ENCODE measurements at places on chromosomes 11 and 22.
A peak's percentile ranks its signal among the peaks of the same experiment; 100 is the strongest.

GRCh38 chr22:27581688-27582087 is 219.9 kb downstream of the MN1 start:
- H3K36me3 ChIP-seq, result no peaks in the 10 kb centered on the region
- H3K4me1 ChIP-seq, result peaks cover 28% of the 10 kb centered on the region
- DNase-seq, result peak; percentile 91
- peak overlapping the region; percentile 67 for H3K27ac ChIP-seq
- peaks cover 27% of the 10 kb centered on the region for H3K27me3 ChIP-seq

GRCh38 chr11:101618709-101619108 is 34.9 kb upstream of the TRPC6 start:
- no peaks in the 10 kb centered on the region for H3K27me3 ChIP-seq
- H3K27ac ChIP-seq, result no peak overlapping the region
- H3K4me3 ChIP-seq, result no peak overlapping the region
- H3K36me3 ChIP-seq, result no peaks in the 10 kb centered on the region
- H3K4me1 ChIP-seq, result no peaks in the 10 kb centered on the region

DNA sequence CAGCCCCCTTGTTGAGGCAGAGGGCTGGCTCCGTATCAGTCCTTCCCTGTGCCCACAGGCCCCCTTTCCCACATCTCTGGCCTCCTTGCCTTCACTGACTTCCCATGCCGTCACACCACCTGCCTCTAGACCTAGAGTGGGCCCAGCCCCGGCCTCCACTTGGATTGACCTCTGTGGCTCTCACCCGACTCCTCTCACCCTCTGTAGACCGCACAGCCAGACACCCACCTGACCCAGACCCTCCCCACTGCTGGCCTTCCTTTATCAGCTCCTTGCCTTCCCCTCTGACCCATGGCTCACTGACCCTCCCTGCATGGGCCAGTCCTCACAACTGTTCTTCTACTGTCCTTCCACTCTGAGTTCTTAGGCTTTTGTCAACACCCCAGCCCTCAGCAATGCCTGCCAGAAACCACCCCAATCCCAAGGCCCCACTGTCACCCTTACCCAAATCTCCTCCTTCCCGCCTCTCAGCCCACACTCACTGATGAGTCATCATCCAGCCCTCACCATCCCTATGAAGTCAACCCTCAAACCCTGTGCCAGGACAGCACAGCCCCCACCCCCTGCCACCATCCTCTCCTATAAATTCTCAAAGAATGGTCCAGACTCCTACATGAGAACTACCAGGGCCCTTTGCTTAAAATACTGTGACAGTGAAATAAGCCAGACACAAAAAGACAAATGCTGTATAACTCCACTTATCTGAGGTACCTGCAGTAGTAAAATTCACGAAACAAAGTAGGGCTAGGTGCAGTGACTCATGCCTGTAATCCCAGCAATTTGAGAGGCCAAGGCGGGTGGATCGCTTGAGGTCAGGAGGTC is 53.4 kb downstream of the SCGB1A1 start:
- no peak for DNase-seq
- H3K4me3 ChIP-seq, result no peak overlapping the region
- H3K4me1 ChIP-seq, result no peaks in the 10 kb centered on the region

- no peak for DNase-seq
- H3K27ac ChIP-seq, result no peak overlapping the region
Measured at GRCh38 chr11:105767931-105768330, 158.1 kb downstream of the GRIA4 start.

DNA sequence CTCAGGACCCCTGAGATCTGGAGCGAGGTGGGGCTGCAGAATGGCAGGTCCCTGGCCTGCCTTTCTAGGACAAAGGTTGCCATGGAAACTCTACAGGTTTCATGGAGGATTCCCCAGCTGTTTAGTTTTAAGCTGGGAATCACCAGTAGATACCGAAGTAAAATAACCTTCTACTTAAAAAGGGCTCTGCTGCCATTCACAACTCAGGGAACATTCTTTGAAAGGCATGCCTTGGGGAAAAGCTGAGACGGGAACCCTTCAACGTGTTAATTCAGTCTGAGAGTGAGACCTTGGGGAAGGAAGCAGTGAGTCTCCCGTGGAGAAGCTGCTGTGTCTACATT is 493.3 kb downstream of the BRD1 start:
- H3K27me3 ChIP-seq, result peaks cover 65% of the 10 kb centered on the region
- DNase-seq, result no peak
- H3K4me3 ChIP-seq, result no peak overlapping the region
- H3K4me1 ChIP-seq, result no peaks in the 10 kb centered on the region
- H3K36me3 ChIP-seq, result no peaks in the 10 kb centered on the region
- no peak overlapping the region for H3K27ac ChIP-seq

- H3K27me3 ChIP-seq, result no peaks in the 10 kb centered on the region
- DNase-seq, result no peak
Measured at GRCh38 chr11:80562523-80563125, 1121.8 kb upstream of the TENM4 start.

GRCh38 chr22:37362621-37363020 is 64.7 kb downstream of the ELFN2 start:
- no peak overlapping the region for H3K27ac ChIP-seq
- DNase-seq, result no peak
- H3K36me3 ChIP-seq, result no peaks in the 10 kb centered on the region
- H3K4me3 ChIP-seq, result no peak overlapping the region
- H3K27me3 ChIP-seq, result peaks cover 41% of the 10 kb centered on the region

- peaks cover 78% of the 10 kb centered on the region for H3K4me1 ChIP-seq
- no peaks in the 10 kb centered on the region for H3K27me3 ChIP-seq
- H3K27ac ChIP-seq, result peak overlapping the region; percentile 90
- DNase-seq, result no peak
- no peak overlapping the region for H3K4me3 ChIP-seq
Measured at GRCh38 chr11:86938203-86938899, 16.8 kb downstream of the FZD4 start.

- no peak overlapping the region for H3K27ac ChIP-seq
- peaks cover 29% of the 10 kb centered on the region for H3K27me3 ChIP-seq
- H3K4me3 ChIP-seq, result no peak overlapping the region
Measured at GRCh38 chr11:130217133-130218031, 57.8 kb downstream of the ST14 start.

DNA sequence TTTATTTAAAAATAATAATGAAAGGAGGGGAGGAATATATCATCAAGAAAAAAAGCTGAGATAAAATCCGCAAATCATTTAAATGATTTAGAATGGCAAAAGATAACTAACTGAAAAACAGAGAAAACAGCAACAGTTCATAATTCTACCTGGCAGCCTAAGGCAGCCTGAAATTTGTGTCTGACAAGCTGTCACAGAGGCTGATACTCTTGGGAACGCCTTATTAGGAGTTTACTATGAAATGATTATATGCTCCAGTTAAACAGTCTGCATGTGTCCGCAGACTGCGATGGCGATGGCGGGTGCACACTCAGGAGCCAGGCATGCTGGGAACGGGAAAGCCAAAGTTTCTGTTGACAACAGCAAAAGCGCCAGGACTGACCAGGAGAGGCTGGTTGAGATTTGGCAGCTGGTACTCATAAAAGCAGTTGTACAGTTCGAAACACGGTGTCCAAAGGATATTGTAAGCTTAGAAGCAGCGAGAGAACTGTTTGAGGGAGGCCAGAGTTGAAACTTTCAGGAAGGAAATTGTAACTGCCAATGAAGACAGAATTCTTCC is 172.9 kb upstream of the MPPED2 start:
- H3K36me3 ChIP-seq, result no peaks in the 10 kb centered on the region
- H3K27ac ChIP-seq, result peak overlapping the region; percentile 21
- H3K4me1 ChIP-seq, result peaks cover 10% of the 10 kb centered on the region

- peaks cover 85% of the 10 kb centered on the region for H3K4me1 ChIP-seq
- H3K36me3 ChIP-seq, result peaks cover 8% of the 10 kb centered on the region
- peak overlapping the region; percentile 98 for H3K27ac ChIP-seq
- H3K4me3 ChIP-seq, result peak overlapping the region; percentile 84
Measured at GRCh38 chr11:114400915-114401223, 403 bp downstream of the RBM7 start.

- H3K36me3 ChIP-seq, result peaks cover 2% of the 10 kb centered on the region
- no peaks in the 10 kb centered on the region for H3K27me3 ChIP-seq
- DNase-seq, result peak; percentile 59
- H3K4me3 ChIP-seq, result no peak overlapping the region
Measured at GRCh38 chr22:46829941-46830715, 67.7 kb downstream of the TBC1D22A start.

- H3K27ac ChIP-seq, result no peak overlapping the region
- no peak for DNase-seq
- H3K36me3 ChIP-seq, result no peaks in the 10 kb centered on the region
- H3K4me3 ChIP-seq, result no peak overlapping the region
Measured at GRCh38 chr11:84558085-84558905, 1068.8 kb downstream of the DLG2 start.

DNA sequence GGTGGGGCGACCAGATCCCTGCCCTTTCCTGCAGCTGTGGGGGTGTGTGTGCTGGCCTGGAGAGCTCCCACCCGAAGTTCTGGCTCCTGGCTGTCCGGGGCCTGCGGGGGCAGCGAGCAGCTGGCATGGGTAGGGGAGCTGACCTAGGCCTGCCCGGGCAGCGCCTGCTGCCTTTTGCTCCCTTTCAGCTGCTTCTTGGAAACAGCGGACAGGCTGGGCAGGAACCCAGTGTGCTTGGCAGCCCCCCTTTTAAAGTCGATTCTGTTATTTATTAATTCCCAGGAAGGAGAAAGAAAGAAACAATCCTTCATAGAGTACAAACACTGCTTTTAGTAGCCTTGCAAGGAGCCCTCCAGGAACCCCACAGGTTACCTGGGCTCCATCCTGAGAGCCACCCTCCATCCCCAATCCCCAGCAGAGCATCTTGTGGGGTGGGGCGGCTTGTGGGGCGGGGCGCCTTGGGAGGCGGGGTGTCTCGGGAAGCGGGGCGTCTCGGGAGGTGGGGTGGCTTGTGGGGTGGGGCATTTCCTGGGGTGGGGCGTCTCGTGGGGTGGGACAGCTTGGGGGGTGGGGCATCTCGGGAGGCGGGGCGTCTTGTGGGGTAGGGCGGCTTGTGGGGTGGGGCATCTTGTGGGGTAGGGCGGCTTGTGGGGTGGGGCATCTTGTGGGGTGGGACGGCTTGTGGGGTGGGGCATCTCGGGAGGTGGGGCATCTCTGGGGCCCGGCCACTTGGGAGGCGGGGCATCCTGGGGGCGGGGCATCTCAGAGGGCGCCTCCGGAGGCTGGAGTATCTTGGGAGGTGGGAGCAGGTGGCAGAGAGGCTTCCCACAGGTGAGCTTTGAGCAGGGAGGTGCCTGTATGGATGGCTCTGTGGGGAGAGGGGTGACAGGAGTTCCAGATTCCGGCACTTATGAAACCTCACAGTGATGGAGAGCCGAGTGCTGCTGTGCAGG is 7.0 kb downstream of the CD81 start:
- no peak for DNase-seq
- H3K4me1 ChIP-seq, result peaks cover 99% of the 10 kb centered on the region
- peak overlapping the region; percentile 99 for H3K27ac ChIP-seq
- H3K4me3 ChIP-seq, result peak overlapping the region; percentile 46
- H3K36me3 ChIP-seq, result peaks cover 7% of the 10 kb centered on the region

DNA sequence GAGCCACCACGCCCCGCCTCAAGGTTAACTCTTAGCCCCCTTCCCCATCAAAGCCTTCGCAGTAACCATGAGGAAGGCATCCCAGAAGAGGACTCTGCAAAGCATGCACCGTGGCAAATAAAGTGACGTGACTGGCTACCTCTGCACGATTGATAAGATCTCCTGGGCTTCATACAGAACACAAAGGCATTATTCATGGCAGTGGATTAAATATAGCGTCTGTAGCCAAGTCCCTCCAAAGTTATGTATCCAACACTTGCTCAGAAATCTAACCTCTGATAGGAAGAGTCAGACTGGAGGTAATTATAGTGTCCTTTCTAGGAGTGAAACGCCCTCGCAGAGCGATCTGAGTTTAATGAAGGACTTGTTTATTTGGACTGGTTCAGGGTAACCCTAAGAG is 22.4 kb downstream of the CPT1A start:
- H3K36me3 ChIP-seq, result peaks cover 12% of the 10 kb centered on the region
- no peak for DNase-seq

DNA sequence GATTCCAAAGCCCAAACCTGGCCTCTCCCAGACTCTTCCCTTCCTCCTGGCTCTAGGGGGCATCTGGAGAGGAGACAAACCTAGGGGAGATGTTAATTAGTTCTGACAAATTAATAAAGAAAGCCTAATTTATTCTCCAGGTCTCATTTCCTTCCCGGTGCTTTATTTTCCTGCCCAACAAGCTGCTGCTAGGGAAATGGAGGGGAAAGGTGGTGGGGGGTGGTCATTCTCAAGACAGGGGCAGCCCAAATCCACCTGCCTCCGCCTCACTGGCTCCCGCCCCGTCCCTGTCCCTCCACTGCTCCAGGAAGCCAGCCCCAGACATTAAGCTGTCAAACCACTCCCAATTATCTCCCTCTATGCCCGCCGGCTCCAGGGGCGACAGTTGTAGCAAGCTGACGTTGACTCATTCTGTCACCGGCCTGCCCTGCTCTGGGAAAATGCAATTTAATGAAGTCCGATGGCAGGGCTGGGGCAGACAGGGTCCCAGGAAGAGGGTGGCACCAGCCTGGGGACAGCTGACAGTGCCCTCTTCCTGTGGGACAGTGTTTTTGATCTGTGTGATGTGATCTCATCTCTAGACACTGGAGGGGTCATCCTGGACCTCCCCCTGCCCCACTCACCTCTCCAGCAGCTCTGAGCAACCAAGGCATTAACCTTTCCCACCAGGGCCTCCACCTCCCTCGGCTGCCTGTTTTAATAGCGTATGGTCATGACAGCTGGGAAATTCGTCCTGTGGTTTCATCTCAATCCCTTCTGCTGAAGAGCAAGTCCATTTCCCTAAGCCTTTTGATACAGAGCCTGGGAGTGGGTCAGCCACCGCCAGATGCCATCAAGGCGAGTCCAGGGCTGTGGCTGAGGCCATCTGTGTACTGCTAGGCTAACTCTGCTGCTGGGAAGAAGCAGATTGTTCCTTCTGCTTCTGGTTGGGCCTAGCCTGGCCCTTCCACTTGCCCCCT is 27.1 kb downstream of the NECTIN1 start:
- H3K36me3 ChIP-seq, result no peaks in the 10 kb centered on the region
- H3K27me3 ChIP-seq, result no peaks in the 10 kb centered on the region
- DNase-seq, result no peak
- H3K27ac ChIP-seq, result peak overlapping the region; percentile 38
- H3K4me3 ChIP-seq, result no peak overlapping the region
- H3K4me1 ChIP-seq, result peaks cover 66% of the 10 kb centered on the region
